ENCODE measurements at places on chromosomes 1 and 21. TPM values are rescaled to one million over a fixed set of nuclear protein-coding genes. Genes with fewer than 3 reads are reported as not detected.
A peak's percentile ranks its signal among the peaks of the same experiment; 100 is the strongest.

GRCh38 chr1:89912073-89912472, 82.8 kb upstream of the ZNF326 start:
- no peak for DNase-seq

DNA sequence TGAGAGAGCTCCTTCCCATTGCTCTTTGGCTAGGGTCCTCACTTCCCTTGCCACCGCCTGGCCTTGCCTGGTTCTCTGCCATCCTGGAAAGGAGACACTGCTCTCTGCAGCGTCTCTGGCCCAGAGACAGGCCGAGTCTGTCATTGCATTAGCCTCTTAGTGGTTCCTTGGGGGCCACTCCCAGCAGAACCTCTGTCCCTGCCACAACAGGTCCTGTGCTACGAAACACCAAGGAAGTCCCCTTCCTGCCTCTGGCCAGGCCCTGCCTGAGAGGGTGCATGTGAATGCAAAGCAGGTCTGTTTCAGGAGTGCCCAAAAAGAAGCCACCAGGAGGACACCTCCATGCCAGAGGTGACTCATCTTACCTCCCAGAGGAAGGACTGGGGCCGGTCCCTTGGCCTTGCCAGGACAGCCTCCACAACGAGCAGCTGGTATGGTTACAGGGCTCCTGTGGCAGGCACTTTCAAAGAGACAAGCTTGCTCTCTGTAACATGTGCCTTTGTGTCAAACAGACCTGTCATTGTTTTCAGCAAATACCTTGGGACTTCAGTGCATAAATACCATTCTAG, 59.6 kb downstream of the VPS26C start:
- peak; percentile 50 for DNase-seq

- no peak for DNase-seq
These were observed 278.2 kb downstream of the RRAGC start for GRCh38 chr1:38581396-38581795.

DNA sequence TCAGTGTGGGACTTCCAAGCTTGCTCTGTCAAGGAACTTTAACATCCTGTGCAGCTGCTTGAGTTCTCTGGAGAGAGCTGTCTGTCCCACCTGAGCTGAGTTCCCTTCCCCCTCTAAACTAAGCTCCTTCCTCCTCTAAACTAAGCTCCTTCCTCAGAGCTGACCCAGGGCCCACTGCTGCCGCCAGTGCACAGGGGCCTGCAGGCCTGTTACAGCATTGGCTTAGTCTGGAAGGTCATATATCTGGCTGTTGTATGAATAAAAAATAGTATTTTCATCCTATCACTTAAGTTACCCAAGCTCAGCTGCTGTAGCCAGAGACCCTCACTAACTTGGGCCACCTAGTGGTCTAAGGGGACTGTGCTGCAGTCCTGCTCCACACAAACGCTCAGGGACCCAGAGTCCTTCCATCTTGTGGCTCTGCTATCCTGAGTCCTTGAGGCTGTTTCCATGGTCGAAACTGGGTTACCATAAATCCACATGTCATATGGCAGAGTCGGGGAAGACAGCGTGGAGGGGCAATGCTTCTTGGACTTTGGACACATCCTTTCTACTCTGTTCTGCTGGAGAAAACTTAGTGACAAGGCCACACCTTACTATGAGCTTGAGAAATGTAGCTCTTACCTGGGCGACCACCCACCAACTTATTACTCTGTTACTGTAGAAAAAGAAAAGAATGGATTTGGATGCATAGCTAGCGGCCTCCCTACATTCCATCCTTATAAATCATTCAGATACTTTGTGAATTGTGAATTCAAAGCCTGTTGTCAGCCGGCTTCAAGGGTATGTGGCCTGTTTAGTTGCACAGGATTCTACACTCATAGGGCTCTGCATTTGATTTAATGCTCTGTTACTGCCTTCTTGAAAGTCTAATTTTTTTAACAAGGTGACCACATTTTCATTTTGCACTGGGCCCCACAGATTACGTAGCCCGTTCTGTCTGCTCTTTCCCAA, 71.4 kb upstream of the GCLM start:
- DNase-seq, result no peak

DNA sequence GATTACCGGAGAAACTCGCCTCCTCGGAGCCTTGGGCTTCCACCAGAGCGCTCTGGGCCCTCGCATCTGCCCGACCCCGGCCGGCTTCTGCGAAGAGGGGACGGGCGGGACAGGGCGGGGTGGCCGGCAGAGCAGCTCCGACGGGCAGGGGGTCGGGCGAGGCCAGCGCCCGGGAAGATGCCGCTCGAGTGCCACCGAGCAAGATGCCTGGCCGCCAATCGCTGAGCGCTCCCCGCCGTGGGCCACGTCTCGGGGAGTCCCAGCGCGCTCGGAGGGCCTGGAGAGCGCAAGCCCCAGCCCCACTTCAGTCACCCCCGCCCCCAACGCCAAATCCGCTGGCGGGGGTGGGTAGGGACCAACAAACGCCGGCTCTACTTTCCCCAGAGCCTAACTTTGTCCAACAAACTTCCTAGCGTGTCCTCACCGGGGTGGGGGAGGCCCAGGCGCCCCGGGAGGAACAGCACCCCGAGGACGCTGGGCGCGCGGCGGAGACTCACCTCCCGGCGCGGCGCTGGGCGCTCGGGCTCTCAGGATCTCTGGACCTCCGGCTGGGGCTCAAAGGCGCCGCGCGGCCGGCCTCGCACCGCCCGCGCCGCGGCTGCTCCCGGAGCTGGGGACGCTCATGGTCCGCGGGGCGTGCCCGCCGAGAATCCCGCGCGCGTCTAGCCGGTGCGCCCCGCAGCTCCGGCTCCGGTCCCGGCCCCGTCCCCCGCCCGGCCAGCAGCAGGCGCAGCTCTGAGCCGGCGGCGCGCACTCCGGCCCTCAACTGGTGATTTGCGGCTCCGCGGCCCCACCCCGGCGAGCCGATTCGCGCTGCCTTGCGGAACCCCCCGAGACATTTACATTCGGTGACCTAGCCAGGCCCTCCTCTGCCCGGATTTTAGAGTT, at the start of gene BCAR3:
Gene BCAR3 (minus strand): TSS at position 737 of the 888 bp plus-strand sequence. CDS start 6,907 bp downstream, outside the sequence.
- peak; percentile 65 for DNase-seq

DNA sequence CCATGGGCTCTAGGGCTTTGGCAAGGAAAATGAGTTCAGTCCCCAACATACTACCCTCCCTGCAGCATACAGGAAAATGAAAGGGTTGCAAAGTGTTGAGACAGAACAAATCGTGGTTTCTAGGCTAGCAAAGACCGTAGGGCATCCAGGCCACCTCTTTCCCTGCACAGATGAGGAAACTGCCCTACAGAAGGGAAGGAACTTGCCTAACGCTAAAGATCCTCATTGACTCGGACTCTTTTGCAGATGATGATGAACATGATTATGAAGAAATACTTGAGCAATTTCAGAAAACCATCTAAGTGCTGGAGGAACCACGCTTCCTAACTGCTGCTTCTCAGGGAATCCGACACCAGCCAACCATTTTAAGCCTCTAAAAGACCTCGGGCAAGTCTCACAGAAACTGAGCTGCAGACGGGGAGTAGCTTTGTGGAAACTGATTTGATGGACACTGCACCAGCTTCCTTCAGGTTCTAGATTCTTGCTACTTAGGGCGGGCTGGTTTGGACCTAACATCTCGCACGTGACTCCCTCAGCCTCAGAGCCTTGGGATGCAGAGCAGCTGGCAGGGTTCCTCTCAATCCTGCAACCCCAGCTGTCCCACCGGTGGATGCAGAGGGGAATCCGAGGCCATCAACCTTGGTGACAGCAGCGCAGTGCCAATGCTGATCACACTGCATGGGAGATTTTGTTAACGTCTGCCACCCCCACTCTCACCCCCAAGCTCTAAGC, 13.4 kb downstream of the THEMIS2 start:
- no peak for DNase-seq

GRCh38 chr1:18936814-18937481, 19.5 kb downstream of the IFFO2 start:
- no peak for DNase-seq

GRCh38 chr1:247386687-247387086, 29.3 kb upstream of the NLRP3 start:
- no peak for DNase-seq

DNA sequence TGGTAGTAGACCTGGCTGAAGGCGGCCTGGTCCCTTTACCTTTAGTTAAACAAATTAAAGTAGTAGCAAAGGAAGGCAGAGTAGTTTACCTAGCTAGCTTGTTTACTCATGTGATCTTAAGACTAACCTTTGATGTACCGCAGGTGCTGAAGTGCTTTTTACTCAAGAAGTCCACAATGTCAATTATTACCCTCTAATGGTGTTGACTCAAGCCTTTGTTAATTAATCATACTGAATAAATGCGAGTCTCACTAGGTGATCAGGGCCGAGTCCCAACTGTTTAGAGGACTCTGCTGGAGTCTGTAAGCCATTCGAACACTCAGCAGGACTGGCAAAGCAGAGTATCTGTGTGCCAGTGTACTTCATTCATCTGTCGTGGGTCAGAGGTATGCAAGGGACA, 381.1 kb upstream of the NCAM2 start:
- no peak for DNase-seq

DNA sequence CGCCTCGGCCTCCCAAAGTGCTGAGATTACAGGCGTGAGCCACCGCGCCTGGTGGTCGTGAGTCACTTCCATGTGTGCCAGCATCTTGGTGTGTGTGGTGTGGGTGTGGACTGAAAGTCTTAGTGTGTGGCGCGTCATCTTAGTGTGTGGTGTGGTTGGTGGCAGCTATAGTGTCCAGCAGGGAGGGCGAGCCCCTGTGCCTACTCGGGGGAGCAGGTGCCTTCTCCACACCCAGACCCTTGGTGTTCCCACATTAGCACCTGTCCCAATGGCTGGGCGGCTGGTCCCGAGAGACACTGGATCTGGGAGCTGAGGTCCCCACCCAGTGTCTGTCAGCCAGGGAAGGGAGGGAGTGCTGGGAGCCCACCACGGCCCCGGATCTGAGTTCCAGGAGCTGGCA, 2.8 kb downstream of the SCNN1D start:
- no peak for DNase-seq

DNA sequence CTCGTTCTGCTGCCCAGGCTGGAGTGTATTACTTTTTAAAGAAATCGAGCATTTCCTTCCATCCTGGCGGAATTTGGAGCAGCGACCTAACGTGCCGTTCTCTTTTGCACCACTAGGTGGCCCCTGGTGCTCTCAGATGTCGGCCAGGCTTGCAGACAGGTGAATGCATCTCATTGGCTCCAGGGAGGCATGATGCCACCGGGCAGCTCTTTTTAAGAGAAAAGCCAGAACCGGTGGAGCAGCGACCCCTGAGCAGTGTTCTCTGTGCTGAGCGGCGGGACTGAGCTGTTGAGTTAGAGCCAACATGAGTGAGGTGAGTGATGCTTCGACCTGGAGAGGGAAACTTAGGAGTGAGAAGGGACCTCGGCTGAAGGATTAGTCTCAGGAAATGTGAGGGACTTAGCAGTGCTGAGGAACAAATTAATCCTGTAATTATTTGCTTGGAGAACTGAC, at the start of gene PCP4:
Gene PCP4 (plus strand): TSS at position 241 of the 453 bp plus-strand sequence. CDS start 64 bp downstream, at position 305.
- DNase-seq, result peak; percentile 73

- DNase-seq, result no peak
These were observed 18.0 kb downstream of the PACC1 start for GRCh38 chr1:212396638-212397037.

DNA sequence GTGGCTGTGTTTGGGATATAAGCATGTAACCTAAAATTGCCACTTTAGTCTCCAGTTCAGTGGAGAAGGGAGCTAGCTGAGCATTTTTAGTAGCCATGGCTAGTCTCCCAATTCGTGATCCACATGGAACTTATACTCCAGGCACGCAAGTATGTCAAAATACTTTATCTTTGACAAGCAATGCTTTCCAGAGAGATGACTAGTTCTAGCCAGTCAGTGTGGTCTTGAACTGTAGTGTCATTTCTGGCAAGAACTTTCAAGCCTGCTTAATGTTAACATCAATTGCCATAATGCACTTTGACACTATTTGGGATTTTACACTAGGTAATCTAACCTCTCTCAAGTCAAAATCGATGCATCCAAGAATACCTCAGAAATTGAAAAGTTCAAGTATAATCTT, 660.0 kb downstream of the PTPRC start:
- DNase-seq, result no peak

The MX2 gene
- 18.9 TPM for total RNA-seq

The SLC35A3 gene
- 39.5 TPM for total RNA-seq

The STUM gene
- total RNA-seq, result 2.8 TPM

The CD48 gene
- total RNA-seq, result 6.0 TPM

The PDE9A gene
- total RNA-seq, result 26.1 TPM
